ENCODE measurements at places on chromosomes 16 and 17.

- DNase-seq, result no peak
These were observed 8.8 kb upstream of the APRT start for GRCh38 chr16:88820385-88821025.

DNA sequence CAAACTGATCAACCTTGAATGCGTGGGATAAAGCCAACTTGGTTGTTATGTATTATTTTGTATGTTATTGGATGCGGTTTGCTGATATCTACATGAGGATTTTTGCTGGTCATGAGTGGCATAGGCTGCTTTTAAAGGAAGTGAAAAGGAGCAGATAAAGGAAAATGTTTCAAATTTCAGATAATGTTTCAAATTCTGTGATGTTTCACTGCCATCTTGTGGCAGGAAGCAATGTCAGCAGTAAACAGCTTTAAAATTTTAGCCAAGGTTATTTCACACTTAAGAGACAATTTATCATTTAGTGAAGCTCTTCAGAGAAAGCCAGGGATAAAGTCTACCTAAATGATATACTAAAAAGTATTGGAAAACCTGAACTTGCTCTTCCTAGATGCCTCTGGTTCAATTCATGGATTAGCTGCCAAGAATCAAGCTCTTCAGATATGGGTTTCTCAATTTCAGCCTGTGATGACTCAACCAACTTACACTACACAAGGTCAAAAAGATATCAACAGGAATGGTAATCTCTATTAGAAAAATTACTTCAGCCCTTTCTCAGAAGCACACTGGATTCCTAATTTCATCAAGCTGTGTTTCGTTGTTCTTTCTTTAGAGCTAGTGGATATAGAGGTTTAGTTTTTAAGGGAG lies 136.0 kb upstream of the C17orf78 start:
- DNase-seq, result peak; percentile 13

GRCh38 chr17:70636517-70637133 lies 467.3 kb downstream of the KCNJ2 start:
- DNase-seq, result peak; percentile 37

DNA sequence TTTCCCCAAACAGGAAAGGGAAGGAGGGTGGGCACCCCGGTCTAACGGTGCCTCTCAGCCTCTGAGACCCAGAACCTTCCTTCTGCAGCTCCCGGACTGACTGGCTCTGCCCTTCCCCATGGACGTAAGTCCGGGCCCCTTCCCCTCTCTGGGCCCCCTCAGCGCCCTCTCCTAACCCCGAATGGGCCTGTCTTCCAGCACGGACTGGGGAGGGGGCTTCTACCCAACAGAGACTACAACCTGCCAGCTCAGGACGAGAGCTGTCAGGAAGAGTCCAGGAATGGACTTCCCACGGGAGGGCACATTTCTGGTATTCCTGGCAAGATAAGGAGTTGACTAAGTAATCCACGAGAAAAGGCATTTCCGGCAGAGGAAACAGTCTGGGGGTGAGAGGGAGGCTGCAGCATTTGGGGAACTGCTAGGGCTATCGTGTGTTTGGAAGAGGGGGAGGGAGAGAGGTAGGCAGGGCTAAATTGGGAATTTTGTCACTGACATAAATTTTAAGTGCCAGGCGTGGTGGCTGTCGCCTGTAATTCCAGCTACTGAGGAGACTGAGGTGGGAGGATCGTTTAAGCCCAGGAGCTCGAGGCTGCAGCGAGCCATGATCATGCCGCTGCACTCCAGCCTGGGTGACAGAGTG lies 12.1 kb upstream of the ALDOA start:
- no peak for DNase-seq

DNA sequence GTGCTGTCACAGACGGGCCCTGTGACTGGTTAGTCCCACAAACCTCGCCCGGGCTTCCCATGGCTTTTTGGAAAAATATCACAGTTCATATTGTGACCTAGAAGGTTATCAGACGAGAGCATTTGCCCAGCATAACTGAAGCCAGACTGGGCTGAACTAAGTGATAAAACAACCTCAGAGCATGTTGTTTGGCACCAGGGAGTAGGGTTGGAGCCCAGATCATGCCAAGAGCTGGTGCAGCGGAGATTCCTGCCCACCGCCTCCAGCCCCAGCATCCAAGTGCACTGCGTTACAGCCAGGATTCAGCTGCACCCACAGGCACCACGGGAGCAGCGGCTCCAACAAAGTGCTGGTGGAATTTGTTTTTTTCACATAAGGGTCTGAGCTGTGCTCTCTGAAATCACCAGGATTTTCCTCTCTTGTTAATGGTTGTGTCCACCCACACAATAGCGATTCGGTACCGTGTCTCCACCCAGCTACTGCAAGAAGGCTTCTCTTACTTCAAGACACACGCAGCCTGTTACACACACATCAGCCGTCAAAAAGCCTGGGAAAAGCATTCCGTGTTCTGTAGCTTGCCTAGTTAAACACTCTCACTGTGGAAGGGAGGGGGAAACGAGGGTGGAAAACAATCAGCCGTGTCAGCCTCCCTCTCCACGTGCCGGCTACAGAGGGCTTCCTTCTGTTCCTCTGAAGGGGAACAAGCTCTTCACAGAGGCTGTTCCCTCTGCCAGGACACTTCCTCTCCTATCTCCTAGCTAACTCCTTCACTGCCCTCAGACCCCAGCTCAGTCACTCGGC lies 273.8 kb downstream of the C16orf95 start:
- DNase-seq, result no peak

DNA sequence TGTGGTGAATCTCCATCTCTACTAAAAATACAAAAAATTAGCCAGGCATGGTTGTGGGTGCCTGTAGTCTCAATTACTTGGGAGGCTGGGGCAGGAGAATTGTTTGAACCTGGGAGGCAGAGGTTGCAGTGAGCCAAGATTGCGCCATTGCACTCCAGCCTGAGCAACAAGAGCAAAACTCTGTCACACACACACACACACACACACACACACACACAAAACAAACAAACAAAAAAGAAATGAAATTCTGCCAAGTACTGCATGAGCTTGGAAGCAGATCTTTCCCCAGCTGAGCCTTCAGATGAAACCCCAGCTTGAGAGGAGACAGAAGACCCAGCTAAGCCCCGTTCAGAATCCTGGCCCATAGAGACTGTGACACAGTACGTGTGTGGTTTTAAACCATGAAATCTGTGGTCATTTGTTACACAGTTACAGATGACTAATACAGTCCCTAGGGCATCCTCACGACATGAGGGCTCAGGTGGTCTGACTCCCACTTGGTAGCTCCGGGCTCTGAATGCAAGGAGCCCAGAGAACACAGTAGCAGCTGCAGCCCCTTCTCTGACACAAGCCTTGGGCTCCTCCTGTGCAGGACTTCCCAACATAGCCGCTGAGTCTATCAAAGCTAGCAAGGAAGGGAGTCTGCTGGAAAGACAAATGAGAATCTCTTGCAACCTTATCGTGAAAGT lies 132.8 kb downstream of the SEC14L1 start:
- peak; percentile 47 for DNase-seq

DNA sequence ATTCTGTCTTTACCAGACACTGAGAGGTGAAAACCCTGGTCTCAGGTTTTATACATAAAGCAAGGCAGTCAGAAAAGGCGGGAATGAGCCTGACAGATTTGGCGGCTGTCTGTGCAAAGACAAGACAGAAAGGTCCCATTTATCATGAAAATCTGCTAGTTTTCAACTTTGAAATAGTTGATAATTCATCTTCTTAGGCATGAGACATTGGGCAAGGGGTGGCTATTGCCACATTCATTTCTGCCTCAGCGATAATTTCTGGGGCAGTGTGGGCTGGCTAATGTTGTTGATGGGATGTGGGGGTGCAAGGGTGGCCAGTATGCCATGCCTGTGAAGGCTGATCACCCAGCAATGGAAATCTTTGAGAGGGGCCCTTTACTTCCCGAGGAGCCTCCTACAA lies 173.8 kb upstream of the RPH3AL start:
- no peak for DNase-seq

- no peak for DNase-seq
These were observed 4.0 kb downstream of the HYDIN start for GRCh38 chr16:71226229-71227141.

GRCh38 chr17:52831536-52831935 lies 673.0 kb upstream of the CA10 start:
- DNase-seq, result no peak

- no peak for DNase-seq
These were observed 637 bp upstream of the CLN3 start for GRCh38 chr16:28492511-28492910.

DNA sequence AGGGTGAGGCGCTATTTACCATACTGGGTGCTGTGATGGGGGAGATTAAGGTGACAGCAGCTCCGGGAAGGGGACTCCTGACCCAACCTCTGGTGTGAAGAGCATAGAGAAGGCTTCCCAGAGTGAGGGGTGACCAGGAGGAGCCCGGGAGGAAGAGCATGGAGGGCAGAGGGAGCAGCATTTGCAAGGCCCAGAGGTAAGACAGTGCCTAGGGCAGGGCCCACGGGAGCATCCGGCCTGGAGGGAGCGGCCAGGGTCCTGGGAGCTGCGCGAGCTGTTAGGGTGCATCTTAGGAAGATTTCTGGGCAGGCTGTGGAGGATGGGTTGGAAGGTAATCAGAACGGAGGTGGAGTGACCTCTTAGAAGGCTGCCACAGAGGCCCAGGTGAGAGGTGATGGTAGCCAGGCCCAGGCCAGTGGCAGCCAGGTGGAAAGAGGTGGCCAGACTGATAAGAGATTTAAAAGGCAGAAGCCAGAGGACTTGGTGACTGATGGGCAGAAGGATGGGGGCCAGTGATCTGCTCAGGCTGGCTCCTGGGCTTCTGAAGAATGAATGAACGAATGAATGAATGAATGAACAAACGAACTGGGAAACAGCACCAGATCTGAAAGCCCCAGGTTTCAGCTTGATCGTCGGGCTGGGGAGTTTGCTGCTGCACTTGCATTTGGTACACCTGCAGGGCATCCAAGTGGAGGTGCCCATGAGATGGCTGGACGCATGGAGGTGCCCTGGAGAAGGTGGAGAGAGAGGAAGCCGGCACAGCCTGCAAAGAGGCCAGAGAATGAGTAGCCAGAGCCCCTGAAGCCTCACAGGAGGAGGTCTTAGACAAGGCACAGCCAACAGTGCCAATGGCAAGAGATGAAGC lies 13.0 kb upstream of the TMEM92 start:
- no peak for DNase-seq

GRCh38 chr16:60137891-60138290 lies 1403.8 kb upstream of the GOT2 start:
- DNase-seq, result no peak

GRCh38 chr16:73887911-73888310 lies 408.7 kb upstream of the PSMD7 start:
- DNase-seq, result no peak

DNA sequence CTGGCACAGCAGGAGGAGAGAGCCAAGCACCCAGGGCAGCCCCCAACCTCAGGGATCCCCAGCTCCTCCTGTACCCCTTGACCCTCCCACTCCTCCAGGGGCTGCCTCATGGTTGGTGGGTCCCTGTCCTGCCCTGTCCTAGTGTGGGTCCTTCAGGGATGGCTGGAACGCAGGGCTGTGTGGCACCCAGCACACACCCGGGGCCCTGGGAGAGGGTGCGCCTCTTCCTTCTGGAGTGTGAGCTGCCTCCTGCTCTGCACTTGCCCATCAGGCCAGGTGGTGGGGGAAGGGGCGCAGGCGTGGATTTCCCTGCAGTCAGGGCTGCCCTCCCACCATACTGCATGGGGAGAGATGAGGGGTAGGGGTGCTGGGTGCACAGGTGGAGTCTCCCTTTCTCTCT lies 42.6 kb downstream of the SOCS1 start:
- DNase-seq, result no peak

DNA sequence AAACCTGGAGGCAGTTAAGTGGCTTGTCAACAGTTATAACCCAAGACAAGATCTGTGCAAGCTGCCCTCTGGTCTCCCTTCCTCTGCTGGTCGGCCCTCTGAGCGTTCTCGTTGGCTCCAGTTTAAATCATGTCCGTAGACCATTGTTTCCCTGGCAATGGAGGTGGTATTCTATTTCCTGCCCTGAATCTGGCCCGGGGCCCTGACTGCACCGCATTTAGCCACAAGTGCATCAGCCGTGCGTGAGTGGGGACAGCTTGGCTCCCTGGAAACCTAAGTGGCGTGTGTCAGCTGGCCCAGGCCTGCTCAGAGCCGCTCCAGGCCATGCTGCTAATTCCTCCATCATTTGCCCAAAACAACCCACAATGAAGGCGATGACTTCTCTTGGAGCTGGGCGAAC lies 15.0 kb upstream of the MYLK3 start:
- DNase-seq, result no peak

DNA sequence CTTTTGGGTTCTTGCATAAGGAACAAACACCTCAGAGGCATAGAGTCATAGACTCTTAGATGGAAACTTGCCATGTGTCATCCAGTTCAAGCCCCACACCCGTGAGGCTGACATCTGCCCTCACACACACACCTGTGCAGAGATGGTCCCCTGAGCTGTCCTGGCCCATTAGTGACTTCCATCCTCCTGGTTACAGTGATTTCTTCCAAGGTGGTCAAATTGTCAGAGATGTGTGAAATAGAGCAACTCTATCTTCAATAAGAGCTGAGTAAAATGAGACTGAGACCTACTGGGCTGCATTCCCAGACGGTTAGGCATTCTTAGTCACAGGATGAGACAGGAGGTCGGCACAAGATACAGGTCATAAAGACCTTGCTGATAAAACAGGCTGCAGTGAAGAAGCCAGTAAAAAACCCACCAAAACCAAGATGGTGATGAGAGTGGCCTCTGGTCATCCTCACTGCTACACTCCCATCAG lies 342.2 kb upstream of the TNRC6C start:
- DNase-seq, result peak; percentile 8

GRCh38 chr17:1212946-1213345 lies 33.2 kb upstream of the ABR start:
- DNase-seq, result no peak

DNA sequence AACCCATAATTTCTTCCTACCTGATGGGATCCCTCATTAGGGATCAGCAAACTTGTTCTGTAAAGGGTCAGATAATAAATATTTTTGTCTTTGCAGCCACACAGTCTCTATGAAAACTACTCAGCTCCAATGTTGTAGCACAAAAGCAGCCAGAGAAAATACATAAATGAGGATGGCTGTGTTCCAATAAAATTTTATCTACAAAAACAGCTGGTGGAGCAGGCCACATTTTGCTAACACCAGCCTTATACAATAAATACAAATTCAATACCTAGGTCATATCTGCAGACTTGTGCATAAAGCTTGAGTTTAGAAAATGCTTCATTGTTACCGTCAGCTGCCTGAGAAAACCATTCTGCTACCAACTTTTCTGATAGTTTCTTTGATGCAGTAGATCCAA lies 38.4 kb upstream of the INTS2 start:
- DNase-seq, result no peak

All from HT1080 (cell line).